C1 segment of cervical spinal cord (tissue), 14 donors: ENCODE measurements at places on chromosomes 13 and 19.
A peak's percentile ranks its signal among the peaks of the same experiment; 100 is the strongest.

GRCh38 chr19:19597809-19598306 lies 20.6 kb downstream of the PBX4 start:
- DNase-seq = no peak

DNA sequence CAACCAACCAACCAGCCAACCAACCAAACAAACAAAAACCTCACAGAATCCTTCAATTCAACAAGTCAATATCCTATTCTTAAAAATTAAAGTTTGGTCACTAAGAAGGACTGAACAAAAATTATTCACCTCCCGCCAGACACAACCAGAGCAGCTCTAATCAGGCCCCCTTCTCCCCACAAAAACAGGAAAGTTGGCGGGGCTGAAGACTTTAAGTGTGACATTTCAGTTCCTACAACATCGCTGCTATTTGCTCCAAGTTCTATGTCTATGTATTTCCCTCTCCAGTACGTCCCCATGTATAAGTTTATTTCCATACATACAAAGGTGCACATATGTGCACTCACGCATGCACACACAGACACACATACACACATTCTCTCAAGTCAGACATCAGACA lies 32.8 kb upstream of the STK24 start:
- no peak for DNase-seq

- DNase-seq = no peak
These were observed 12.3 kb upstream of the CXCL17 start for GRCh38 chr19:42455086-42455485.

DNA sequence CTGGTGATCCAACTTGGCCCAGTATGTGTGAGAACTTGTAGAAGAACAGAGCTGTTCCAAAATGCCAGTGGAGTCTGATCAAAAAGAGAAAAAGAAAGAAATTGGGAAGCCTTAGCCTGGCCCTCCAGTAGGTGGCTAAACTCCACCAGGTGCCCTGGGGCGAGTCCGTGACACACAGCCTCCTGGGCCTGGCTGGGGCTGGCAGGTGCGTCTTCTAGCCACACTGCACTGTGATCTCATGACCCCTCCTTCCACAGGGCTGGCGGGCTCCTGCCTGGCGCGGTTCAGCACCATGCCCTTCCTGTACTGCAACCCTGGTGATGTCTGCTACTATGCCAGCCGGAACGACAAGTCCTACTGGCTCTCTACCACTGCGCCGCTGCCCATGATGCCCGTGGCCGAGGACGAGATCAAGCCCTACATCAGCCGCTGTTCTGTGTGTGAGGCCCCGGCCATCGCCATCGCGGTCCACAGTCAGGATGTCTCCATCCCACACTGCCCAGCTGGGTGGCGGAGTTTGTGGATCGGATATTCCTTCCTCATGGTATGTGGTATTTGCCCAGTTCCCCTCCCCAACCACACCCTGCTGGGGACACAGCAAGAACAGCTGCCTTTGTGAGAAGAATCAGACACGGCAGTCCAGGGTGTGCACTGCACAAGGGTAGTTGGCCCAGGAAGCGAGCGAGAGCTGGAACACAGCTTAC lies 53.7 kb downstream of the RAB20 start:
- DNase-seq = no peak

- DNase-seq = no peak
These were observed 12.5 kb downstream of the TNNT1 start for GRCh38 chr19:55136399-55137102.

- no peak for DNase-seq
These were observed 11.1 kb downstream of the SLC44A2 start for GRCh38 chr19:10636304-10636972.

DNA sequence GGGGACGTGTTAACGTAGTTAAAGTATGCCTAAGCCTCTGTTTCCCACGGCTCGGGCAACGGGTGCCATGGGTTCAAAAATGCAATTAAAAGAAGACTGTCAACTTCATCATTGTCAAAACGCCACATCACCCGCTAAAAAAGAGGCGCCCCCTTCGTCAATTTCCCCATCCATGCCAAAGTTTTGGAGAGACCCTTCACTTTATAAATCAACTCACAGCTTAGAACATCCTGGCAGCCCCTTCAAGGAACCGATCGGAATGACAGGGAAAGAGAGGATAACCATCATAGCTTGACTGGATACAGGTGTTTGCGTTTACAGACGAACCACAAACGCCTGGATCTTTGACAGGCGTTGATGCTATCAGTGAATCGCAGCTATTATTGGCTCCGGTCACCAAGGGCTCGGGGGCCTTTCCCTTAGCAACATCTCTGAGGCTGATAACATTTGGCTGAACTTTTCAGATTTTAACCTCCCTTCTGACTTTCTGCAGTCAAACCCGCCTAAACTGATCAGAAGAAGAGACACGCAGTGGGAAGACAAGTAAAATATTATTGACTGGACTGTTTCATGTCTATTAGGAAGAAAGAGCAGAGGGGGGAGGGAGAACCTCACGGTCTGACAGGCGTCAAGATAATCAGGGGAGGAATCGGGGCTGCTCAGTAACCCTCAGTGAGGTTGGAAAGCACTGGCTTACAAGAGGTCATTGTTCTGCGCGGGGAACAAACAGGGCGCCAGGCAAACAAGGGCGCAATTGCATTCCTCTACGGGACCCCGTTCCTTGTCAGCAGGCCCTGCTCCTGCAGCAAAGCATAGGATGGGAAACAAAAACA lies 322.5 kb upstream of the ZNF507 start:
- DNase-seq = peak; percentile 7
